ENCODE measurements at places on chromosomes 4 and X.

DNA sequence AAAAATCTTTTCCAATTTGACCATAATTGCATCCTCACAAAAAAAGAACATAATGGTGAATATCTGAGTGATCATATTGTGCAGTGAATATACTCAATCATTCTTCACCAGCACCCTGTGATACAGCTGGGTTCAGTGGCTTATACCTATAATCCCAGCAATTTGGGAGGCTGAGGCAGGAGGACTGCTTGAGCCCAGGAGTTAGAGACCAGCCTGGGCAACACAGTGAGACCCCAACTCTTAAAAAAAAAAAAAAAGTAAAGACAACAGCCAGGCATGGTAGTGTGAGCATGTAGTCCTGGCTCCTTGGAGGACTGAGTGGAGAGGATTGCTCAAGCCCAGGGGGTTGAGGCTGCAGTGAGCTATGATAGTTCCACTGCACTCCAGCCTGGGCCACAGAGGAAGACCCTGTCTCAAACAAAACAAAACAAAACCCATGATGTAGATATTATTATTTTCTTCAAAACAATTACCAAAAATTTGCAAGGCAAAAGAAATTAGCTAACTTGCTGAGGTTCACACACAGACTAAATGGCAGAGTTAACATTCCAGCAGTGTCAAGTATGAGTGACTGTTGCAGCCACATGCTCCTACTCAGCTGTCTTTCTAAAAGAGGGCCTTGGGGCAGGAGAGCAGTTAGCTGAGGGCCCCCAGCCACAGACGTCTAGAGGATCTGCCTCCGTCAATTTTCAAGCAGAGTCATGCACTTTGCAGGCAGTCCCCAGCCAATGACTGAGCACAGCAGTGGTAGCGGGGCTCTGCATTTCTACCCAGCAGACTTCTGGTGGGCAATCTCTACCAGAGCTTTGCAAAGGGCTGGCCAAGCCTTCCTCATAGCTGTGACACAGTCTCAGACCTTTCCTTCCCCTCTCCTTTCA lies 33.4 kb downstream of the ADGRA3 start:
- DNase-seq, result no peak

DNA sequence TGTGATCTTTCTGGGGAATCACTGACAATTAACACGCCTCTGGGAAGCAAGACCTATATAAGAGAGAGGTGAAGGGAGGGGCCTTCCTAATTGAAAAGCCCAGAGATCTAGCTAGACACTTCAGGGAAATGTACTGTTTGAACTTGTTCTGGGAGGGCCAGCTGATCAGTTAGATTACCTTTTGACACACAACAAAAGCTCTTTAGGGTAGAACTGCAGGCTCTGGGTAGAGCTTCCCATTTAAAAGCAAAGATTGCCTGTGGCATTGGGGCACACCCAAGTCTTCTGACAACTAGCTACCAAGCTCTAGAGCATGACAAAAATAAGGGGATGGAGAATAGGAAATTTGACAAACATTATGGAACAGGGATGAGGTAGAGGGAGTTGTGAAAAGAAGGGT lies 26.3 kb downstream of the AREG start:
- DNase-seq, result no peak

- DNase-seq, result no peak
These were observed 1689.5 kb upstream of the PCDH10 start for GRCh38 chr4:131459430-131460101.

GRCh38 chr4:174173360-174173759 lies 110.1 kb downstream of the FBXO8 start:
- DNase-seq, result no peak

- DNase-seq, result no peak
These were observed 178.3 kb downstream of the RASL11B start for GRCh38 chr4:53040459-53040815.

DNA sequence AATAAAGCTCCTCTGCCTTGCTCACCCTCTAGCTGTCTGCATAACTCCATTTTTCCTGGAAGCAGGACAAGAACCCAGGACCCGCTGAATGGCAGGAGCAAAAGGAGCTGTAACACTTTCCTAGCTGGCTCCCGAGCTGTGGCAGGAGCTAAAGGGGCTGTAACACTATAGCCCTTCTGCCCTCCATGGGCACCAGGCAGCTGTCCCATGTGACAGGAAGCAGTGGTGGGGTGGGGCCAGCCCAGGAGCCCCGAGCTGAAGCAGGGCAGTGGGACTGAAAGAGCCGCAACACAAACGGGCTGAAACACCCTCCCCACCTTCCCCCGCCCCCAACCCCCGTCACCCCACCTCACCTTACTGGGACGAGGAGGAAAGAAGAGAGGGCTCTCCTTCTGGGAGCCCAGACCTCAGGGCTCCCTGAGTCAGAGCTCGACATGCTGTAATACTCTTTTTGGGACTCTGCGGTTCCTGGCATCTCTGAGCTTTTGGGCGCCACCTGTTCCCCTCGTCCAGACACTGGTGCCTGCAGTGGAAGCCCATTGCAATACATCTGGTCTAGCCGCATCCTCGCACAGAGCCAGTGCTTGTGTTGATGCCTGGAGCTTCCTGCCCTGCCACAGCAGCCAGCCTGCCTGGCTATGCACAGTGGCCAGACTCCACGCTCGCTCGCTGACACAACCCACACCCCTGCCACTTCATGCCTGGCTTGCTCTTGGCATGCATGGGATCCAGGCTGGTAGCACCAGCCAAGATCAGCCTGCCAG lies 39.4 kb downstream of the PPM1K start:
- DNase-seq, result no peak

GRCh38 chr4:117447925-117448324 lies 362.5 kb upstream of the TRAM1L1 start:
- DNase-seq, result no peak

DNA sequence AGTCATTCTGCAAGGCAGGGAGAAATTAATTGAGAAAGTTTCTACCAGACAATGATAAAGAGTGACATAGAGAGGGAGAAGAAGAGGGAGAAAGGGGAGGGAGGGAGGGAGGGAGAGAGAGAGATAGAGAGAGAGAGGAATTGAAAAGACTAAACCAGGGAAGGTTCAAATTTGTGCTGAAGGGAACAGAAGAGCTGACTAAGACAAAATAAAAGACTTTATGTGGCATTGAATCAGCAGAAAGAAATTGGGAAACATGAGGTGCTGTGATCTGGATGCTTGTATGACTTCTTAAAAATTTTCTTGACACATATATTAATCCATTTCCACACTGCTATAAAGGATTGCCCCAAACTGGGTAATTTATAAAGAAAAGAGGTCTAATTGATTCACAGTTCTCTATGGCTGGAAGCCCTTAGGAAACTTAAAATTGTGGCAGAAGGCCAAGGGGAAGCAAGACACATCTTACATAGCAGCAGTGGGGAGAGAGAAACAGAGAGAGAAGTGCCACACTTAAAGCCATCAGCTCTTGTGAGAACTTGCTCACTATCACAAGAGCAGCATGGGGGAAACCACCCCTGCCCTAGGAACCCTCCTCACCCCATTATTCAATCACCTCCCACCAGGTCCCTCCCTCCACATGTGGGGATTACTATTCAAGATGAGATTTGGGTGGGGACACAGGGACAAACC lies 13.5 kb upstream of the CXCL6 start:
- no peak for DNase-seq

DNA sequence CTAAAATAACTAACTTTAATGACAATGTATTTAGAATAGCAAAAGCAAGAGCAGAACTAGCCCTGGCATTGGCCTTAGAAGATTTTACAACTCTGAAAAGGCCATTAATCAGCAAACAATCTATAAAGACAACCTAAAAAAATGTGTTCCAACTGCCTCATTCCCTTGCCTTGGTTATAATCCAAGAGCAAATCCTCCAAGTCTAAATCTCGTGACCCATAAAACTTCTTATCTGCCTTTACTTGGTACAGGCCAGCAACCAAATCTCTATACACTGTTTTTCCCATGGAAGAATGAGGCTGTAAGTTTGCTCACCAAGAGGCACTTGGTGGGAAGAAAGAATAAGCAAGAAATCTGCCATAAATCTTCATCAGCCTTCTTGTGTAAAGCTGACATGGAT lies 175.3 kb upstream of the MID1 start:
- no peak for DNase-seq

- DNase-seq, result no peak
These were observed 1410.6 kb downstream of the RPA4 start for GRCh38 chrX:98294310-98294709.

DNA sequence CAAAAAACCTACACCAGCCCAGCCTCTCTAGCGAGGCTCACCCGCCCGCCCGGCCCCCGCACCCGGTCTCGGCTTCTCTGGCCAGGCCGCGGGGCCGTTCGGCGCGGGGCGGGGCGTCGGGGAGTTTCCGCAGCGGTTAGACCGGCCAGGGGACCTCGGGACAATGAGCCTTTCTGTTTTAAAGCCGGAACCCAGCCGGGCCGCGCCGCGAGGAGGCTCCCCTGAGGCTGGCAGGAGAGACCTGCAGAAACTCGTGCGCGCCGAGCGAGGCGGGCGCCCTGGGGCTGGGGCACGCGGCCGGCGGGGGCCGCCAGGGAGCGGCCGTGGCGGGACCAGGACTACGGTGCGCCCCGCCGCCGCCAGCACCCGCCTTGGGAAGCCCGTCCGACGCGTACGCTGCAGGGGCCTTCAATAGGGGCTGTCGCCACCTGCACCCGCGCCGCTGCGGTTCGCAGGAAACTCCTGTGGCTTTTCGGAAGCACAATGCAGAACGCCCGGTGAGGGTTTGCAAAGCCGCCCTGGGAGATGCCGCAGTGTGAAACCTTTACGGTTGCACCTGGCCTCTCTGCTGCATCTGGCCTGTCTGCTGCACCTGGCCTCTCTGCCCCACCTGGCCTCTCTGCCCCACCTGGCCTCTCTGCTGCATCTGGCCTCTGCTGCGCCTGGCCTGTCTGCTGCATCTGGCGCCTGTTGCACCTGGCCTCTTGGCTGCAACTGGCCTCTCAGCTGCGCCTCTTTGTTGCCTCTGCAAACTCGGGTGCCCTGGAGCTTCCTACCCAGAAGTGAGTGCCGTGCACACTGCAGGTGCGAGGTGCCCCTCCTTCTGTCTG lies 63.9 kb downstream of the TRAPPC11 start:
- peak; percentile 92 for DNase-seq

GRCh38 chrX:40103565-40104323 lies 6.0 kb upstream of the BCOR start:
- DNase-seq, result no peak

DNA sequence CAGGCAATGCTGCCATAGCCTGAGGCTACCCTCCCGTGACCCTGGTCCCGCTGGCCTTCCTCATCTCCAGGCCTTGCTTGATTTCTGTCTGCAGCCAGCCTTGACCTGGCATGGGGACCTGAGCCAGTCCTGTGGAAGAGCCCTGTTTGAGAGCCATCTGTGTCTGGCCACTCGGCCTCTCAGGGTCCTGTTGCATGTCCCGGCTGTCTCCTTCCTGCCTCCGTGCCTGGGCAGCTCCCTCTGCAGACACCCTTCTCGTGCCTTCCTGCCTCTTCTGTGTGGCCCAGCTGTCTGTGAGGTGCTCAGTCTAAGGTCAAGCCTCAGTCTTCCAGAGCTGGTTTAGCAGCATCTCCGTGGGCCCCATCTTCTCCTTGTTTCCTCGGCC lies 108.4 kb downstream of the SORCS2 start:
- DNase-seq, result peak; percentile 72

GRCh38 chr4:185204238-185204910 lies 574 bp upstream of the CFAP97 start:
- peak; percentile 73 for DNase-seq

DNA sequence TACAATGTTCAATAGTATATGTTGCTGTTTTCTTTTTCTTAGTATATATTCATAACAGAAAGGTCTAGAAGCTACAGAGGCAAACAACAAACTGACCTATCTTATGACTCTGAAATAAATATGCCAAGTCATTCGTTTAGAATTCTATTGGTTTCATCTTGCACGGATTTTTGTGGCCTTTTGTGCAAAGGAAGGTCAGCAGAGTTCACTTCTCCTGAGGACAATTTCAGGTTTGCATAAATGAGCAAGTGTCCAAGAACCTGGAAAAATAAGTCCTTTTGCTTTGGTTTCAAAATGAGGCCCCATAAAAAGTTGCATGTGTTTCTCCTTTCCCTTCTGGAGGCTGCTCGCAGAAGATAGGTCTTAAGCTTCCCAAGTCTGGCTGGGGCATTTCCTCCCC lies 156.9 kb downstream of the APBB2 start:
- DNase-seq, result no peak

- DNase-seq, result no peak
These were observed 372.3 kb downstream of the TMA16 start for GRCh38 chr4:163866728-163867315.

DNA sequence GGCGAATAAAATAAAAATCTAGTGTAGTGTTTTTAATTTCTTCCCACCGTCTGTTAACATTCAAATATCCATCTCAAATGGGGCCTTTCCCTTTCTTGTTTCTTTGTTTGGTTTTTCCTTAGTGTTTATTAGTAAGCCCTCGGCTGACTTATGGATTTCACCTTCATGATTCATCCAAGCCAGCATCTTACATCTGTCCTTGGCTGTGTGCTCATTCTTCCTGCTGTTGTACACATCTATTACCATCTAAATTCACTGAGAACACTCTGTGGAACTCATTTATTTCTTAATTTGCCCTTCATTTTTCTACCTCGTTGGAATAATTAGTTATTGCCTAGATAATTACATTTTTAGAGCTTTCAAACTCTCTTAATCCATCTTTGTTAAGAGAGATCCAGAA lies 84.9 kb downstream of the SPCS3 start:
- no peak for DNase-seq

DNA sequence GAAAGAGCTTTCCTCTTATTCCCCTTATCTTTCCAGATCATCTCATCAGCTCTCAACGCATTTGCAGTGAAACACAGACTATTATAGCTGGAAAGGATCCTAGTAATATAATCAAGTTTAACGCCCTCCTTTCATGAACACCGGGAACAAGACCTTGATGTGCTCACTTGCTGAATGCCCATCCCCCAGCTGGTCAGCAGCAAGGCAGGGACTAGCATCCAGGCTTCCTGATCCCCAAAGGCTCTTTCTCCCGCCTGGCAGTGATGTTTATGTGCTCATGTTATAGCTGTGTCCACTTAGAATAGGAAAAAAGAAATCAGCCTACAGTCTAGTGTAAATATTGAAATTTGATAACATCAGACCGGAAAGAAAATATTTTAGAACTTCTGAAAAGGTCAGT lies 24.6 kb downstream of the GPC4 start:
- peak; percentile 75 for DNase-seq

DNA sequence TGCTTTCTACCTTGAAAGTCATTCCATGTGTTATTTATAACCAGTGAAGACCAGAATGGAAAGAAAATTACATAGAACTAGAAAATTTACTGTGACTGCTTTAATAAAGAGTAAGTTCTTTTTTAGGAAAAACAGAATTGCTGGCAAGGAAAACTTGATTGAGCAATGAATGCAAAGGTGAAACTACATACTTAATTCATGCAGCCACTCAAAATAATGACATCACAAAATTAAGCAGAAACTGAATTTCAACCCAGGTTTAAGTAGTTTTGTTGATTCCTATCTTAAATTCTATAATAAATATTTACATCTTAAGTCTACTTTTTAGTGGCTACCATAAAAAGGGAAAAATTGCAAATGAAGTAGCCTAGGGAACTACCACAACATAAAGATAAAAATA lies 14.0 kb downstream of the CHM start:
- DNase-seq, result no peak

GRCh38 chr4:38951598-38951997 lies 80.6 kb downstream of the TMEM156 start:
- DNase-seq, result no peak

Data from osteoblast (primary cell).